ENCODE measurements at places on chromosomes 11 and 22.

GRCh38 chr11:124938206-124938765 lies 2.4 kb upstream of the HEPACAM start:
- no peak for DNase-seq

DNA sequence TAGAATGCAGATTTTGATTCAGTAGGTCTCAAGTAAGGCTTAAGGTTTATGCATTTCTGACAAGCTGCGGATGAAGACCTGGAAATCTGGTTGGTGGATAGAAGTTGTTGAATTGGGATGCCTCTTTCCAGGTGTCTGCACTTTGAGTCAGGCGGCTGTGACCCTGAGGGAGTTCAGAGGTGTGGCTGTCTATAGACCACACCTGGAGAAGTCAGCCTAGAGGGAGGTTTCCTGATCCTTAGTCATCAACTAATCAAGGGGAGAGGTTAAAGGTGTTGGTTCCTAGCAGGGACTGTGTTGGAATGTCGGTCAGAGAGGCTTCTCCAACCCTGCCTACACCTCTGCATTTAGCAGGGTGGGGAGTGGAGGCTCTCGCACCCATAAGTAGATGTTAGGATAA lies 8.0 kb downstream of the GLB1L2 start:
- DNase-seq, result no peak

- no peak for DNase-seq
Measured at GRCh38 chr11:134756811-134757540, 344.9 kb upstream of the B3GAT1 start.

- no peak for DNase-seq
Measured at GRCh38 chr11:108685419-108686130, 20.7 kb downstream of the DDX10 start.

DNA sequence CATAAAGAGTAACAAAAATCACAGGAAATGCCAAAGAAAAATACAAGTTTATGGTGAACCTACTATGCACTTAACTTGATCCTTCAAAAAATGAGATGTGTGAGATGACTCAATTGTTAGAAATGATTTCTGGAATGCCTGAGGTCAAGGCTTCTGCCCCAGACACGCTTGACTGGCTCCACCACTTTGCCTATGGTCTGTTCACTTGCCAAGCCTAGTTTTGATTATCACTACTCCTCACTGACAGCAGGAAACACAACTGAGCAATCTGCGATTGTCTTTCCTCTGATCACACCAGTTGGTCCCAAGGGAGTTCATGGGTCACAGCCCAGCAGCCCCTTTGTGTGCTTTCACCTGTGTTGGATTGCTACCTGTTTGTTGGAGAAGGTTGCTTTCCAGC lies 20.6 kb upstream of the PRDM10 start:
- no peak for DNase-seq

GRCh38 chr22:25698978-25699377 lies 43.0 kb upstream of the MYO18B start:
- DNase-seq, result no peak

DNA sequence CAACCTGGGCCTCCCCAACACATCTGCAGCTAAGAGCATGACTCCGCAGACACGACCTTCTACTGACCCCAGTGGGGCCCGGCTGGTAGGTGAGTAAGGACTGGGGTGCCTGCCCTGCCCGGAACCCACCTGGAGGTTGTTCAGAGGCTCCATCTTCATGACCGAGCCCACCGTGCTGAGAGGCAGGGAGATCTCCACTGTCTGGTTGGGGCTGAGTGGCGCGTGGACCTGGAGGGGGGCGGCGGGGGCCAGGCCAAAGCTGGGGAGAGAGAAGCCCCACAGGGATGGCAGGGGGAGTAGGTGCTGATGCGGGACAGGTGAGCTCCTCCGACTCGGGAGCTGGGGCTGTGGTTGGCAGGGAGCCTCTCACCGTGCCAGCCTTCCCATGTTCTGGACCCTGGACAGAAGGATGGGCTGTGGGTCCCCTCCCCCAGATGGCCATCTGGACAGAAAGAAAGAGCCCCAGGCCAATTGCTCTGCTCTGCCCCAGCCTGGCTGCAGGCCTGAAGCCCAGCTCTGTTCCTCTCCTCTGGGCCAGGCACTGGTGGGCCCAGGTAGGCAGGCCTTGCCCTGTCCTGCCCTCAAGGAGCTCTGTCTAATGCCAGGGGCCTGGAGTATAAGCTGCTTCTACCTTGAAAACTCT lies 16.3 kb upstream of the RASL10A start:
- DNase-seq, result no peak

DNA sequence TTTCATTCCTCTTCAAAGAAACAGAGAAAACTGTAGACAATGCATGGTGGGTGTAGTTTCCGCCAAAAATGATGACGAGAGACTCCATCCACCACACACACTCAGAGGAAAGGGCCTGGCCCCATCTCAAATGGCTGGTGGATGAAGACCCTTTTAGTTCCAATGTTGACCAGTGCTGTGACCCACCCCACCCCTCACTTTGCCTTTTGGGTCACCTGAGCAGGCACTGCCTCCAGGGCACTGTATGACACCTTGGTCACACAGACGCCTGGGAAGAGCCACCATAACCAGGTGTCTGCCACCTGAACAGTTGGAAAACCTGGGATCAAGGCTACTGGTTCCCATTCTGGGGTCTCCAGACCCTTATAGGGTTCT lies 121.3 kb downstream of the MPPED1 start:
- DNase-seq, result no peak
